ENCODE measurements at places on chromosomes 3 and 15.
A peak's percentile ranks its signal among the peaks of the same experiment; 100 is the strongest.

GRCh38 chr3:100158918-100159330 lies 44.6 kb upstream of the FILIP1L start:
- DNase-seq: peak; percentile 69

DNA sequence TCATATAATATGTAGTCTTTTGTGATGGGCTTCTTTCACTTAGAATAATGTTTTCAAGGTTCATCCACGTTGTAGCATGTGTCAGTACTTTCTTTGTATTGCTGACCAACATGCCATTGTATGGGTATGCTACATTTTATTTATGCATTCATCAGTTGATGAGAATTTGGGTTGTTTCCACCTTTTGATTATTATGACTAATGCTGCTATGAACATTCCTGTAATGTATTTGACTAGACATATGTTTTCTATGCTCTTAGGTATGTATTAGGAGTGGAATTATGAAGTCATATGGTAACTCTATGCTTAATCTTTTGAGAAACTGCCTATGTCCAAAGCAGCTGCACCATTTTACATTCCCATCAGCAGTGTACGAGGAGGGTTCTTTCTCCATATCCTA lies 3.2 kb upstream of the PODXL2 start:
- no peak for DNase-seq

DNA sequence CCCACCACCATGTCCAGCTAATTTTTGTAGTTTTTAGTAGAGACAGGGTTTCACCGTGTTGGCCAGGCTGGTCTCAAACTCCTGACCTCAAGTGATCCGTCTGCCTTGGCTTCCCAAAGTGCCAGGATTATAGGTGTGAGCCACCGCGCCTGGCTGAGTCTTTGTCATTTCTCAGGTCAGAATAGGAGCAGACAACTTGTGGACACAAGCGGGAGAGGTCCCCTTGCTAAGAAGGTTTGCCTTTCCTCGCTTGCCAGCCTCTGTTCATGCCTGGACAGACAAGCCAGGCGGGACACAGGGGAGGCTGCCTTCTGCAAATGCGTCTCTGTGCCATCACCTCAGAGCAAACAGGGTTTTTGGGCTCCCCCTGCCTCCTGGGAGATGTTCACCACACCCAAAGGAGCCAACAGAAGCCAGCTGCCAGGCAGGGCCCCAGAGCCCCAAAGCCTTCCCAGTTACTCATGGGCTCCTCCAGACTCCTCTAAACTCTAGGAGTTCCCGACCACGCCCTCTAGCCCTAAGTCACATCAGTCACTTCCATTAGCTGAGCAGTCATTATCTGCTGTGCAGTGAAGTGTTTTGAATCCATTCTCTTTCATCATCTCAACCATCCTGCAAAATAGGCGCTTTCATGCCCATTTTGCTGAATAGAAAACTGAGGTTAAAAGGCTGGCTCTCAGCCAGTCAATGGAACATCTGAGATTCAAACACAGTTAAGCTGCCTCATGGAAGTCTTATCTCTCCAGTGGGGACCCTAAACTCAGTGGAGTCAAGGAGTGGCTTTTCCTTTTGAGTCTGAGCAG lies 245.0 kb downstream of the UACA start:
- no peak for DNase-seq

DNA sequence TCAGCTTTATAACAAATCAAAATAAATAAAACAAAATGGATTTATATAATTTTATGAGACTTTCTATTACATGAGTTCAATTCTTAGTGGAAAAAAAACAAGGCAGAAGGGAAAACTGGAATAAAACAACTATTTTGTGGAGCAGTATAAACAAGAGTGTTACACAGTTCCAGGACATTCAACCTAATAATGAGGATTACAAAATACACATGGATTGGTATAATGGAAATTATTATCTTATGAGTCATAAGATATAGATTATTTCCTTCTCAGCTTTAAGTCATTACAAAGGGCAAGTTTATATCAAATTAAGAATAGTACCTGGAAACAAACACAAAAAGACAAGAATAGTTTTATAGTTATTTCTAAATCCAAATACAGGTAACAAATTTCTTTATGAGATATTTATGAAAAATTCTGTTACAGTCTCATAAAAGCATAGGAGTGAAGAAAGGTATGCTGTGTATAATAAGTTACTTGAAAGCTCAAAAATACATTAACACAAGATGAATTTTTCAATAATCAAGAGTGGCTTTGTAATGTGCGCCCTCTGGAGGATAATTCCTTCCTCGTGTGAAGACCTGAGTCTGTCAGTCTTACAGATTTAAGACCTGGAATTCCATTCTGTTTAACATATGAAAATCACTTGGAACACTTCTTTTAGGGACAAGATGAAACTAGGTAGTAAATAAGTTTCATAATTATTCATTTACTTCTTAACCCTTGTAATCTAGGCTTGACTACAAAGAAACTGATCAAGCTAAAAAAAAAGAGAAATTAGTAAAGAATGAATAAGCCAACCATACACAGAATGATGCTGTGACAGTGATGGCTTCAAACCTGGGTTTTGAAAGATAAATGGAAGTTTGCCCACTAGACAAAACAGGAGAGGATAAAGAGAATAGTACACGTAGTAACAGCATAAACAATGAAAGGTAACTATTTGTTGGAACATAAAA lies 9.5 kb downstream of the COPS2 start:
- peak; percentile 52 for DNase-seq

DNA sequence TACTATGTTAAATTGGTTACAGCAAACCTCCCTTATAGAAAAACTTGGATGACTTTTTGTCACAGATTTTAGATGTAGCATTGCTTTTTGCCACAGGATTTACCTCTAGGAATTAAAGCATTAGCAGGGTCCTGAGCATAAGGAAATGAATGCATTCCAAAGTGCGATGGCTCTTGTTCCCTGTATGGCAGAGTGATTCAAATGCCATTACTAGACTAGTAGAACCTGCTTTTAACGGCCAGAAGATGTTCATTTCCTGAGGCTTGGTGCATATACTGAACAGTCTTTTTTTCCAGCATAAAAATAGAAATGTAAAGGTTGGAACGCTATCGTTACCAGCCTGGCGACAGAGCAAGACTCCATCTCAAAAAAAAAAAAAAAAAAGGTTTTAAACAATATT lies 59.4 kb downstream of the WNT5A start:
- DNase-seq: no peak

- no peak for DNase-seq
These were observed 166.9 kb downstream of the IGF1R start for GRCh38 chr15:98815207-98815606.

DNA sequence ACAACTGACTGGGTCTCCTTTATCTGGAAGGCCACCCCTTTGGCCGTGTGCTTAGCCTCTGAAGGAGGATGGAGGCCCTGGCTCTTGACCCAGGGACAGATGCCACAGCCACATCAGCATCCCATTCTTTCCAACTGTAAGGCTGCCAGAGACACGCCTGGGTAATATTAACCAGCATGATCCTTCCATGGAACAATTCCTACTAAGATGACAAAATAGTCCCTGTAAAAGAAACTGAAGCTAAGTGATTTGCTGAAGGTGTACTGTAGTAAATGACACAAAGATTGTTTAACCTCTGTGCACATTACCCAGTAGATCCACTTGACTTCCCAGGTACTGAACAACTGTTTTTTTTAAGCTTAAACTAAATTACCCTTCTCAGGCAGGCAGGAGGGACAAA lies 352.7 kb downstream of the SLC9A9 start:
- no peak for DNase-seq

Data from SK-N-DZ (cell line).